ENCODE measurements at places on chromosomes 2 and 18. TPM values are rescaled to one million over a fixed set of nuclear protein-coding genes. Genes with fewer than 3 reads are reported as not detected.

IL1F10 gene
- total RNA-seq, result not detected

FN1 gene
- 1,687 TPM for total RNA-seq

DNAJC5G gene
- total RNA-seq, result not detected

ALK gene
- total RNA-seq, result 0.91 TPM

NT5DC4 gene
- 0.24 TPM for total RNA-seq

ANKRD29 gene
- total RNA-seq, result 8.8 TPM

MROH2A gene
- total RNA-seq, result not detected

NAT8 gene
- 1.3 TPM for total RNA-seq

Data from motor neuron (in vitro differentiated cells).